ENCODE measurements at places on chromosomes 2 and 18.

DNA sequence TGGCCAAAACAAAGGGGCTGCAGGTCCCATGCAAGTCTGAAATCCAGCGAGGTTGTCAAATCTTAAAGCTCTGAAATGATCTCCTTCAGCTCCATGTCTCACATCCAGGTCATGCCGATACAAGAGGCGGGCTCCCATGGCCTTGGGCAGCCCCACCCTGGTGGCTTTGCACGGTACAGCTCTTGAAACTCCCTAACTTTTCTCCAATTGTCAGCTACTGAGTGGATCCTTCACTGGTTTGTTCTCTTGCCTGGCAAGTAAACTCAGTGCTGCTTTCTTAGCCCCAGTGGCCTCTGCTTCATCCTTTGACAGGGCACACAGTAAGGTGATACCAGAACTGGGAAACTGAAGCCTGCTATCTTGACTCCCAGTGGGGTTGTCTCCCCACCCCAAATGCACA lies 26.3 kb downstream of the SERPINB13 start:
- no peak for DNase-seq

- DNase-seq = no peak
Measured at GRCh38 chr2:218875692-218876246, 4.9 kb upstream of the WNT10A start.

- no peak for DNase-seq
Measured at GRCh38 chr2:169330555-169331198, 31.7 kb downstream of the LRP2 start.

GRCh38 chr18:52403291-52404021 lies 63.5 kb downstream of the DCC start:
- no peak for DNase-seq

GRCh38 chr2:44618251-44619023 lies 256.7 kb downstream of the CAMKMT start:
- DNase-seq = no peak

GRCh38 chr2:176646033-176646615 lies 376.9 kb downstream of the MTX2 start:
- DNase-seq = no peak

GRCh38 chr2:21966139-21966538 lies 842.4 kb downstream of the TDRD15 start:
- no peak for DNase-seq

- no peak for DNase-seq
Measured at GRCh38 chr2:199851501-199851810, 464 bp upstream of the FTCDNL1 start.

DNA sequence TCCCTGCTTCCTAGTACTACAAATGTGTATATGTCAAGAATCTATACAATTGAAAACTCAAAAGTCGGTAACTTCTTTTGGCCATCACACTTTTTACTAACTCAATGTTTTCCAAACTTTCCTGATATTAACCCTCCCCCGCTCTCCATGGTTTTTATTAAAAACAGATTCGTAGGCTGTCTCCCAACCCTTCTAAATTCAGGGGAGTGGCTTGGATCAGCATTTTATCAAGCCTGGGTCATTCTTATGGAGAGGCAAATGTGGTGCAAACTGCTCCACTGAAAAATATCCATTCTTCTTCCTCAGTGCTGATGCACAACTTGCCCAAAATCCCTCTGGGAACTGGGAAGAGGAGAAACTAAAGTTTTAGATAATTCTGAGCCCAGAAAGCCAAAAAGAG lies 134.2 kb downstream of the RIF1 start:
- DNase-seq = no peak

- DNase-seq = no peak
Measured at GRCh38 chr2:218465987-218466633, 47.2 kb downstream of the VIL1 start.

GRCh38 chr2:156901373-156902031 lies 356.0 kb upstream of the GALNT5 start:
- no peak for DNase-seq

GRCh38 chr2:25586726-25587144 lies 86.6 kb downstream of the DTNB start:
- DNase-seq = no peak

GRCh38 chr2:79139423-79139822 lies 19.1 kb downstream of the REG1A start:
- DNase-seq = no peak

DNA sequence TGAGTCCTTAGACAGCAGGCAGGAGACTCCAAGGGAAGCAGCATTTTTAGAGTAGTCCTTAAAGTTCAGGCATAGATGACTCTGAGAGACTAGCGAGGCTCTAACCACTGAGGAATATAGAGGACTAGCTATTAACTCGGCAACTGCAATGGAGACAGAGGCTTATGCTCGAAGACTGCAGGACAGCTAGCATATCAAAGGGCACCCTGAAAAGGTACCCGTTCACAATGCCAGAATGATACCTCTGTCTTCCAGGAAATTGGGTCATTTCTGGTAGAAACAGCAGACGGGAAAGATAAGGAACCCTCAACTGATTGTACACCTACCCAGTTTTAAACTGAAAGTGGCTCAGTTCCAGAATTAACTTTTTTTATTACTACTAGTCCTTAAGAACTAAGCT lies 1204.0 kb upstream of the ZEB2 start:
- DNase-seq = no peak

- DNase-seq = no peak
Measured at GRCh38 chr2:217530392-217531090, 472.3 kb downstream of the TNS1 start.

GRCh38 chr2:148922062-148922461 lies 47.0 kb downstream of the KIF5C start:
- no peak for DNase-seq

DNA sequence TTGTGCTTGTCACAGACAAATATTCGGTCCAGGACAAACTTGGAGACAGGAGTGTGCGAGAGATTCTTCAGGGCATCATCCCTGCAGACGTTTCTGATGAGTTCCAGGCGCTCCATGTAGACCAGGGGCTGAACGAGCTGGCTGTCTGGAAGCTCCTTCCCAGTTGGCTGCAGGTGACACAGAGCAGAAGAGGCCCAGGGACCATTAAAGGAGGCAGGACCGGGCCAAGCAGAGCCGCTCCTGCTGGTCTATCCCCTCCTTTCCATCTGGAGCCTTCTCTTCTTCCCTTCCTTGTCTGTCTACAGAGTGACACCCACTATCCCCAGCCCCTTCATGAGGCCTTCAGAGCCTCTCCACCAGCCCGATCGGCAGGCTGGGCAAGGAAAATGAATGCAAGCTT lies 19.5 kb downstream of the CHST10 start:
- no peak for DNase-seq

DNA sequence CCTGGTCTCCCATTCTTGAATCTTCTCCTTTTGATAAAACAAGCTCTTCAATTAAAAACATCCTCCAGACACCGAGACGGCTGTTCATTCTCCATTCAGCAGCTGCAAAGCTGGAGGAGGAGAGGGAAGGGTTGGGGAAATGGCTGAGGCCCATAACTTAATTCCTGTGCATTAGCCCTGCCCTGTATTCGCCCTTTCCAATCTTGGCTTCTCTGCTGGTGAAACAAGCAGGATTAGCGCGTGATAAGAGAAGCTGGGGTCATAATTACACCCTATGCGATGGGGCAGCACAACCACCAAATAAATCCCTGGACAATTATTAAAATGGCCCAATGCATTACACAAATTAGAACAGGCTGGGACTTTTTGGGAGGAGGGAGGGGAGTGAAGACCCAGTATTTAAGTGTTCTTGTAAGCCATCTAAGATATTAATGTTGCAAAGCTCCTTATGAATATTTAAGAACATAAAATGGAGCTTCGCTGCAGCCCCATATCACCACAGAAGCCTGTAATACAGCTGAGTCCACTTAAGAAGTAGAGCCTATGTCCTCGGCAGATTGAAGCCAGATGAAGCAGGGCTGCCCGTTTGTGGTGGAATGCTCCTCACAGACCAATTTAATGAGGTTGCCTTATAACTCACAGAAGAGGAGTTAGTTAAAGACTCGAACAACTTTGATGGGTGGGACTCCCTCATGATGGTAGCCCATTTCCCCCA lies 176.6 kb upstream of the SKOR2 start:
- no peak for DNase-seq

Measured in substantia nigra (tissue), 51 donors.